A549 treated with CpdA at 1 μM for 4 hours (cell line): ENCODE measurements at places on chromosomes 6 and 20. TPM values are rescaled to one million over a fixed set of nuclear protein-coding genes. Genes with fewer than 3 reads are reported as not detected.

The DDR1 gene
- 46.0 to 54.9 TPM (median 48.9 TPM) in 5 replicates for total RNA-seq

The ARMC12 gene
- total RNA-seq, result 0.23 to 0.47 TPM (median 0.32 TPM) in 4 of 5 replicates, not detected in the other

The BTNL2 gene
- not detected in 5 replicates for total RNA-seq

The MPC1 gene
- 3.5 to 5.4 TPM (median 4.2 TPM) in 5 replicates for total RNA-seq

The IL17F gene
- not detected in 5 replicates for total RNA-seq

The LEMD2 gene
- 38.7 to 47.7 TPM (median 43.4 TPM) in 5 replicates for total RNA-seq

The MUCL3 gene
- total RNA-seq, result 0.01 to 0.04 TPM (median 0.02 TPM) in 3 of 5 replicates, not detected in the others

The NHLRC1 gene
- total RNA-seq, result 1.5 to 2.2 TPM (median 1.8 TPM) in 5 replicates

The HLA-DOA gene
- not detected in 5 replicates for total RNA-seq

The SRSF12 gene
- 0.68 to 1.3 TPM (median 0.84 TPM) in 5 replicates for total RNA-seq

The SLC24A3 gene
- 0.02 to 0.04 TPM in 2 of 5 replicates, not detected in the others for total RNA-seq
